Psoas muscle (tissue), 8 donors: ENCODE measurements at places on chromosomes 12 and 14. TPM values are rescaled to one million over a fixed set of nuclear protein-coding genes. Genes with fewer than 3 reads are reported as not detected.
A peak's percentile ranks its signal among the peaks of the same experiment; 100 is the strongest.

AVPR1A gene
- total RNA-seq = 1.5 TPM

DNA sequence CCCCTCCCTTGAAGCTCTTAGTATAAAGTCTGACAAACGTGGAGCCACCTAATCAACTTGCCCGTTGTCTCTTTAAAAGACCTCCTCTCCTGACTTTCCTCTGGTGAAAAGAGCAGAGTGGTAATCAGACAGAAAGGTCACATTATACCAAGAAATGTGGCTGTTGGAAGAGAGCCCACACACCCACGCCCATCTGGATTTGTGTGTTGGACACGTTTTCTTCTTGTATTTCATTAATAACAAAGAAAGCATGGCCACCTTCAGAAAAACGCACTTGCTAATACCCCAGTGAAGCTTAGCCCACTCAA, 41.3 kb downstream of the CCDC60 start:
- DNase-seq = no peak

DNA sequence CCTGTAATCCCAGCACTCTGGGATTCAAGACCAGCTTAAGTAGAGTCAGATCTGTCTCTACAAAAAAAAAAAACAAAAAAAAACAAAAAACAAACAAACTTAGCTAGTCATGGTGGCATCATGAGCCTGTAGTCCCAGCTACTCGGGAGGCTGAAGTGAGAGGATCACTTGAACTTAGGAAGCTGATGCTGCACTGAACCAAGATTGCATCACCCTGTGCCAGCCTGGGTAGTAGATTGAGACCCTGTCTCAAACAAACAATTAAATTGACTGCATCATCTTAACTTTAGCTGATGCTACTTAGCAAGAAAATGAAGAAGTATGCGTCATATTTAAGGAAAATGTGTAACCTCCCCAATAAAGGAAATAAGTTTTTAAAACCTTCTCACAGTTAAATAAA, 136.6 kb upstream of the ATXN7L3B start:
- DNase-seq = no peak

DNA sequence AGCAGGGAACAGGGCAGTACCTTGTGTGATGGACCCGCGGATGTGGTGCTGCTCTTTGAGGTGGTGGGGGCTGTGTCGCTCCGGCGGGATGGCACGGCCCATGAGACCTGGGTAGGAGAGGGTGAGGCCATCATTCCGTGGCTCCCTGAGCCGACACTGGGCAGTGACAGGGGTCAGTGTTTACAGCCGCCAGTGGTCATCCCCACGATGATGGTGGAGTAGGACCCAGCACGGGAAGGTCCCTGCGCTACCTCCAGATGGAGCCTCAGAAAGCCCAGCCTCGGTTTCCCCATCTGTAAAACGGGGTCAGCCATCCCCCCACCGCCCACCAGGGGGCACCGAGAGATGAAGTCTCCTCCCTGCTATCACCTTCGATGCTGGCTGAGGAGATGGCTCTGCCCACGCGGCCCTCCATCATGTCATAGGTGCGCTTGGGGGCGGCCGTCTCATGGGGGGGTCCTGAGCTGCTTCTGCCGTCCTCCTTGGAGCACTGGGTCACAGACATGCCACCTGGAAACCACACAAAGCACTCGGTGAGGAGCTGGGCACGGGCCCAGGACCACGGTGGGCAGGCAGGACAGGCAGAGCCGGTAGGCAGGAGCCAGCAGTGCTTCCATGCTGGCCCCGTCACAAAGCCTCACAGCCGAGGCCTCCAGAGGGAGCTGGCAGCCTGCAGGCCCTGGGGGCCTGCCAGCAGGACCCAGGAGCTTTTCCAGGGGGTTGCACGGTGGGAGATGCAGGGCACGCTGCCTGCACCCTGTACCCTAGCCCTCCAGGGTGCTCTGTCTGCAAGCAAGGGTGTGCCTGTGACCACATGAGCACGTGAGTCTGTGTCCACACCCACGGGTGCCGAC, 53.1 kb downstream of the RFLNA start:
- no peak for DNase-seq

DNA sequence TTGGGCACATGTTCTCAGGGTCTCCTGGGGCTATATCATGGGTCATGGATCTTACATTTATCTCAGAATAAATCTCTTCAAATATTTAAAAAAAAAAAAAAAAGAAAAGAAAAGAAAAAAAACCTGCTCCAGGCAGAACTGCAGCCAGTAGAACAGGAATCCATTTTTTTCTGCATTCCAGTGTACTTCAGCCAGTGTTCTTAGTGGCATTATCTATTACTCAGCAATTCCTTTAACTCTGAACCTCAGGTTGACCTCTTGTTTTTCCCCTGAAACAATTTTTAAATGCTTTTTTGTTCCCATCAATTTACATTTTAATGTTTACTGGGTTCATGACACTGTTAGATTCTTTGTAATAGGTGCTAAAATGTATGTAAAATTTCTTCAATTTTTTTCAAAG, 66.7 kb upstream of the STXBP6 start:
- DNase-seq = no peak

GRCh38 chr14:102362084-102362483, 606 bp downstream of the CINP start:
- no peak for DNase-seq

DNA sequence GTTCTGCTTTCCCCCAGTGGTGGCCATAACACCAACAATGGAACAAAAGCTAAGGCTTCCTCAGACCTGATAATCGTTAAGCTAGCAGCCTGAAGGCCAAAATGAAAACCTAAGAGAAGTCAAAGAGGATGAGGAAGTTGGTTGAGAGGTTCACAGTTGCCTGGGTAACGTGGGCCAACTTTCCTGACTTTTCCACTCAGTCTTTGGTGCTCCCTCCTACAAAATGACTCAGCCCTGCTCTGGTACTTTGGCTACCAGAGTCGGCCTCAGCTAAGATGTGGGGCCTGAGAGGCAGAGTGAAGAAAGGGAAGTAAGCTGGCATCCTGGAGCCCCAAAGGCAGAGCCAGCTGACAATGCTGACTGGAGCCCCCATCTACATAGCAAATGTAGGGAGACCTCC, 14.9 kb upstream of the FKBP11 start:
- no peak for DNase-seq

DNA sequence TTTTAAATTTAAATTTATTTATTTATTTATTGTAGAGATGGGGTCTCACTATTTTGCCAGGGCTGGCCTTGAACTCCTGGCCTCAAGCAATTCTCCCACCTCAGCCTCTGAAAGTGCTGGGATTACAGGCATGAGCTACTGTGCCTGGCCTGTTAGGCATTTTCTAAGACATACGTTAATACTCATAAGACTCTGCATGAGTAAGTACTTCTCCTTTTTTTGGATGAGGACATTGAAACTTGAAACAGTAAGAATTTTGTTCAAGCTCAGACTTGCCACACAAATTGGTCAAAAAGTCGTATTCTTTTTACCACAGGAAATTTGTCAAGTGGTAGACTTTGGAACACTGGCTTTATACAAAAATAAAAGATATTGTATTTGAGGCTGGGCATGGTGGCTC, 187.4 kb upstream of the RASSF8 start:
- no peak for DNase-seq

DNA sequence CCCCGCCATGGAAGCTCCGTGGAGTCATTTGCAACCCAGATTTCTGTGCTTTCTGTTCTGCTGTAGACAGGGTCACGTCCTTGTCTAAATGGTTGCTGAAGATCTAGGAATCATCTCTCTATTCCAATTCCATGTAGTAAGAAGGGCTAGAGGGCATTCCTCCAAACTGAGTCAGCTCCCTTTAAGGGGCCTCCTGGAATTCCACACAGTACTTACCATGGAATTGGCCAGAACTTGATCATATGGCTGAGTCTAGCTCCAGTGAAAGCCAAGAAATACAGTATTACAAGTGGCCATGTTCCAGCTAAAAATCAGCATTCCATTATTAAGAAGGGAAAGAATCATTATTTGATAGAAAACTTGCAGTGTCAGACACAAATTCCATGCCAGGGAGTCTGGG, 171.9 kb downstream of the PRKCH start:
- DNase-seq = no peak

- DNase-seq = no peak
These were observed 211.8 kb downstream of the PPM1H start for GRCh38 chr12:62722971-62723680.

- no peak for DNase-seq
These were observed 16.0 kb upstream of the LUM start for GRCh38 chr12:91127306-91127705.

GRCh38 chr12:131897875-131898274, 3.5 kb downstream of the ULK1 start:
- no peak for DNase-seq

DNA sequence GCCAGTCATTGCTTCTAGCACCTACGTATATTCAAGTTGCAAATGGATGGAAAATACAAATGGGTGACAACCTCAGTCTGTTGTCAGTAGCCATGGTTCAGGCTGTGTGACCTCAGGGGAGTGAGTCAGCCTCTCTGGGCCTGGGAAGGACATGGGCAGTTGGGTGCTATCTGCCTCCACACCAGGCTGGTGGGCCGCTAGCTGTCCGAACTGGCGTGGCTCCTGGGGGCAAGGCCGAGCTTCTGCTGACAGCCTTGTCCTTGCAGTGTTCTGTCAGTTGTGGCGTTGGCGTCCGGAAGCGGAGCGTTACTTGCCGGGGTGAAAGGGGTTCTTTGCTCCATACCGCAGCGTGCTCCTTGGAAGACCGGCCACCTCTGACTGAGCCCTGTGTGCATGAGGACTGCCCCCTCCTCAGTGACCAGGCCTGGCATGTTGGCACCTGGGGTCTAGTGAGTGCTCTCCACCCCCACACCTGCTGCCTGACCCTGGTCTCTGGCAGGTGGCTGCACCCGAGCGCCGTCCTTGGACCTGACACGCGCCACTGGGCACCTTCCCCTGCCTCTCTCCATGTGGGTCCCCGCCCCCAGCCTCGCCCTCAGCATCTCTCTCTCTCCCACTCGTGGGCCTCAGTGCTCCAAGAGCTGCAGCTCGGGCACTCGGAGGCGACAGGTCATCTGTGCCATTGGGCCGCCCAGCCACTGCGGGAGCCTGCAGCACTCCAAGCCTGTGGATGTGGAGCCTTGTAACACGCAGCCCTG, 17.1 kb downstream of the PAPLN start:
- DNase-seq = no peak

- DNase-seq = no peak
These were observed 25.0 kb downstream of the SLC25A21 start for GRCh38 chr14:37147310-37147880.

- DNase-seq = peak; percentile 64
These were observed 221.9 kb upstream of the EGLN3 start for GRCh38 chr14:34172550-34173368.
